ENCODE measurements at places on chromosomes 3 and 15.

GRCh38 chr3:162295323-162295983, 798.8 kb downstream of the OTOL1 start:
- no peak for DNase-seq

DNA sequence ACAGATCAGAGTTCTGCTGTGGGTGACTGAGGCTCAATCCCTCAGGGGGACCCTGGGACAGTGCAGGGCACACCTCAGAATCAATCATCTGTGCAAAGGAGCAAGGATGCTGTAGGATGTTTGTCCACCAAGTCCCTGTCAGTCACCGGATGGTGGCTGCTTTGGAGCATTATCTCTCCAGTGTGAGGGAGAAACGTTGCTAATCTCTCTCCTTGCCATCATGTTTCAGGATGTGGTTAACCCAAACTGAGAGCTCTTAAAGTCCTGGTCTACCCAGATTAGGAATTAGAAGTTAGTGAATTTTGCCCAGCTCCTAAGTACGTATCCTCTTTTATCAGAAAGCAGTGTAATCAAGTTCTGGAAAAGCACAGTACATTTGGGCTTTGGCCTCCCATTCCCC, 26.2 kb upstream of the LRRC3B start:
- DNase-seq: no peak

DNA sequence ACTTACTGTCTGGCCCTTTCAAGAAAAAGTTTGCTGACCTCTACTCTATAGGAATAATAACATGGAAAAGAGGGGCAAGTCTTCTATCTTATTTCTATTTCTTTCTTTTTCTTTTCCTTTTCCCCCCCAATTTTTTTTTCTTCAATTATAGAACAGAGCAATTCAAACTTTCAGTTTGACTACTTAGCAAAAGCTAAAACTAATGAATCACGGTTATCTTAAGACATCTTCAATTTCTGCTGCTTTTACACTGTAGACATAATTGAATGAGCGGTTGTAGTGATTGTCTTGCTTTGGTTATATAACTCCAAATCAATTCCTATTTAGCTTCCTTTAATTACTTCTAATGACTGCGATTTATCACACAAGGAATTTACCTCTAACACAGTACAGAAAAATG, 74.3 kb upstream of the P2RY1 start:
- DNase-seq: no peak

DNA sequence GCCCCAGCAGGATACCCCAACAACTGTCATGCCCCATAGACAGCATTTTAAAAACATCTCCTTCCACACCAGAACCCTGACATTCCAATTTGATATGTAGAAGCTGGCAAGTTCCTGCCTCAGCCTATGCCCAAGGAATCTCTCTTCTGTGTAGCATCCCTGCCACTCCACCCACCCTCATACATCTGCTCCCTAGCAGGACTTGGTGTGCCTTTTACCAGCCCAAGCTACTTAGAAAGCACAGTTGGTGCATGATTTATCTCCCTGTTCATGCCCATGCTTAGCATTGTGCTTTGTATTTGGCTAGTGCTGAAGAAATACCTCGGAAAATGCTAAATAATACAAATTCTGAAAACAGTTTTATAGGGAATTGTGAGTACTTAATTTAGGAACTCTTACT, 236.9 kb upstream of the HES1 start:
- DNase-seq: no peak

DNA sequence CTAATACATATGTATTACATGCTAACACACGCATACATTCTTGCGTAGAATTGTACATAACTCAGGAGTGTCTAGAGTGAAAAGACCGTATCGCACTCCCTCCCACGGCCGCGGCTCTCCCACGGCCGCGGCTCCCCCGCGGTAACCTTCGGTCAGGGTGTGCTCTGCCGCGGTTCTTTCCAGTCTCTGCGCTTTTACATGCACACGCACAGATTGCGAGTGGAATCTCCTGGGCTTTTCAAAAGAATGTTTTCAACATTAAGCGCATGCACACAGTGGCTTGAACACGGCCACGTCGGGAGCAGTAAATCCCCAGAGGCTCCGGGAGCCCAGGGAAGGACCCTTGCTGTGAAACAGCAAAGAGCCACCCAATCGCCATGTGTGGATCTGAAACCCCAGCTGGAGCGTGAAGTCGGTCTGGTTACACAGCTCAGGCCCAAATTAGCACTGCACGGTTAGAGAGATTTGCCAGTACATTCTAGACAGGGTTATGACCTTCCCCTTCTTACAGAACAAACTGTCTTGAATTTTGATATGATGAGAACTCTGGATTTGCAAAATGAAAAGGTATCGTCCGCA, 805 bp upstream of the RGMA start:
- DNase-seq: no peak

DNA sequence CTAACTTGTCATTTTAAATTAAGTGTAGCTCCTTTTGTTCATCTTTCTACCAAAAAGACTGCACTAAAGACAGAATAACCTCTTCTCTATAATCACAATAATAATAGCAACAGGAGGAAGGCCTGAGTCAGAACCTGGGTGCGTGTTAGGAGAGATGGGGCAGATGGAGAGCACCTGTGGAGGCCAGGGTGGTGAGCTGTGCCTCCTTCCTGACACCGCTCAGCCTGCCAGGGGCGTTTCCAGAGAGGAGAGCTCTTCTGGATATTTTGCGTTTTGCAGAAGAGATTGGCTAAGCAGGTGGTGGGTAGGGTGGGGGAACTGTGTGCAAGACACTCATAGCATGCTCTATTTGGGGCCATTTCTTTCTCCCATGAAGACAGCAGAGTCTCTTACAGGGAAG, 83.5 kb downstream of the MEGF11 start:
- DNase-seq: peak; percentile 60

DNA sequence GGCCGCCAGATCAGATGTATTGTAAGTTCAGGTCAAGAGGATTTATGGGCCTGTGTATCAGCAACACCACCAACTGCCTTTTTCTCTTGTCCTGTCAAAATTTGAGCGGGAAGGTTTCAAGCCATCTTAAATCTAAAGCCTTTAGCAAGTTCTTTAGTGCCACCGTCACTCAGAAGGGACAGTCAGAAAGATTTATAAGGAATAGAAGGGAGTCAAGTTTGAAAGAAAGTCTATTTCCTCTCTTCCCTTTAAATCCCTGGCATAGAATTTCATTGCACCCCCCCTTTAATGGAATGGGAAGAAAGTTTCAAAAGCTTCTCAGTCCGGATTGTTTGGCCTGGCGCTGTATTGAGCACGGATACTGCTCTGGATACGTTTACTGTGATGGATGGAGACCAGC, 359.4 kb downstream of the FEZF2 start:
- no peak for DNase-seq

DNA sequence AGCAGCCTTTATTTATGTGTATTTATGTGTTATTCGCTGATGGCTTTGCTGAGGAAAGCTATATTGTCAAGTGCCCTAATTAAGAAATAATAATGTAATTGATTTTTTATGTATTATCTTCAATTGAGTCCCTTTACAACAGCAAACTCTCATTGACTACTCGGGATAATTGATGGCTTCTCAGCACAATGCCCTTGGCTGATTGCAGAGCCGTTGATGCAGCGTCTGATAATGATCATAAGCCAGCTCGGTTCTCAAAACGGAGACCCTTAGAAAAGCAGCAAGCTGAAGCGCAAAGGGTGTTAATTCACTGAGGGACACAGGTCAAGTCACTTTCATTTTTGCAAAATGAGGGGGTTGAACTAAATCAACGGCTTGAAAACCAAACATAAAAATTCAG, 357.1 kb upstream of the KCNH8 start:
- no peak for DNase-seq

GRCh38 chr3:184717399-184717983, 5.6 kb upstream of the MAGEF1 start:
- no peak for DNase-seq

GRCh38 chr3:115692887-115693524, 69.7 kb downstream of the GAP43 start:
- DNase-seq: peak; percentile 28

DNA sequence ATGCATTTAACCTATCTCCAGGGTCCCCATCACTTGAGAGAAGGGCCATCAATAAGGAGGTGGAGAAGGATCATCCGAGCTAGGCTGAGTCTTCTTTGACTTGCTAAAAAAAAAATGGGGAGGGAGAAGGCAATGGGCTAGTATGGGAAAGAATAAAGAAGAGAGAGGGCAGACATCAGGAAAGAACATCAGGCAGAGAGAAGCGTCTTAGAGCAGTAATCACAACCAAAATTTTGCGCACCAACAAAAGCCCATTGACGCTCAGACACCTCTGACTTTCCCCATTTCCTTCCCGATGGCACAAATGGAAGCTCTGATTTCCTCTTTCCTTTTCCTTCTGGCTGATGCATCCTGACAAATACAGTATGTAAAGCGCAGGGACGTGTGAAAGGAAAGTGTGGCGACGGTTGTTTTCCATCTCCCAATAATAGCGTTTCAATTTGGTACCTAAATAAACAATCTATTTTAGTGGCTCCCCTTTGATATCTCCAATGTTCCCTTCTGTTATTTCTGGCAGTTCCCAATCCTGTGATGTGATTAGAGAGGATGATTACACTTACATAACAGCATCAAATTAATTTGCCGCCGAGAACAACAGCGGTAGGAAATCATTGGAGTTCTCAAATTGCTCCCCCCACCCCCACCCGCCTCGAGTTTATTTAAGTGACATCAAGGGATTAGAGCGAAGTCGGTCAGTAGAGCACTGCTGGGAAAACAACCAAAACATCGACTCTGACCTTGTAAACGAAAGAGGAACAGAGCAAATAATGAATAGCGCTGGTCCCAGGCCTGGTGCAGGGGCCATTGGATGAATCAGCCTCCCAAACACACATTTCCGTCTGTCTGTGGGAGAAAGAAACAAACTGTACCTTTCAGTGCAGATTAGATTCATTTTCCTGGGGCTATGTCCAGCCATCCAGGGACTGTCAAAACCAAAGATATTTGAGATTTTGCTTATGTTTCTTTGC, 273.3 kb upstream of the ICE2 start:
- no peak for DNase-seq

GRCh38 chr3:125236331-125236903, 23.9 kb upstream of the SLC12A8 start:
- no peak for DNase-seq

- DNase-seq: no peak
These were observed 187.4 kb downstream of the GOLGA6L6 start for GRCh38 chr15:20353966-20354883.

DNA sequence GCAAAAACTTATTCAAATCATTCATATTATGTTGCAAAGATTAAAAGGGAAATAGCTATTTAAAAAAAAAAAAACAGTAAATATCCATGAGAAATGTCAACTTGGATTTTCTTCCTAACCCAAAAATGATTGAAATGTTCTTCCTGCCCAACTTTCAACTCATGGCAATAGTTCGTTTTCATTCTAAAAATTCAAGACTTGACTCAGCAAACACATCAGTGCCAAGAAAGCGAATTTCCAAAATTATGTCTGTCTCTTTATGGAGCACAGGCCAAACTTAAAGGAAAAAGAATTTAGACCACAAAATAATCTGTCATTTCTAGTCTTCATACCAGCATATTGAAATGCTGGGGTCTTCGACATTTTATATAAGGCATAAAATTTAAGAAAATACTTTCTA, 63.7 kb downstream of the MAGI1 start:
- no peak for DNase-seq

DNA sequence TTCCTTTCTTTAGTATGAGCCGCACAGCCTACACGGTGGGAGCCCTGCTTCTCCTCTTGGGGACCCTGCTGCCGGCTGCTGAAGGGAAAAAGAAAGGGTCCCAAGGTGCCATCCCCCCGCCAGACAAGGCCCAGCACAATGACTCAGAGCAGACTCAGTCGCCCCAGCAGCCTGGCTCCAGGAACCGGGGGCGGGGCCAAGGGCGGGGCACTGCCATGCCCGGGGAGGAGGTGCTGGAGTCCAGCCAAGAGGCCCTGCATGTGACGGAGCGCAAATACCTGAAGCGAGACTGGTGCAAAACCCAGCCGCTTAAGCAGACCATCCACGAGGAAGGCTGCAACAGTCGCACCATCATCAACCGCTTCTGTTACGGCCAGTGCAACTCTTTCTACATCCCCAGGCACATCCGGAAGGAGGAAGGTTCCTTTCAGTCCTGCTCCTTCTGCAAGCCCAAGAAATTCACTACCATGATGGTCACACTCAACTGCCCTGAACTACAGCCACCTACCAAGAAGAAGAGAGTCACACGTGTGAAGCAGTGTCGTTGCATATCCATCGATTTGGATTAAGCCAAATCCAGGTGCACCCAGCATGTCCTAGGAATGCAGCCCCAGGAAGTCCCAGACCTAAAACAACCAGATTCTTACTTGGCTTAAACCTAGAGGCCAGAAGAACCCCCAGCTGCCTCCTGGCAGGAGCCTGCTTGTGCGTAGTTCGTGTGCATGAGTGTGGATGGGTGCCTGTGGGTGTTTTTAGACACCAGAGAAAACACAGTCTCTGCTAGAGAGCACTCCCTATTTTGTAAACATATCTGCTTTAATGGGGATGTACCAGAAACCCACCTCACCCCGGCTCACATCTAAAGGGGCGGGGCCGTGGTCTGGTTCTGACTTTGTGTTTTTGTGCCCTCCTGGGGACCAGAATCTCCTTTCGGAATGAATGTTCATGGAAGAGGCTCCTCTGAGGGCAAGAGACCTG, 13.2 kb downstream of the GREM1 start:
- DNase-seq: no peak

DNA sequence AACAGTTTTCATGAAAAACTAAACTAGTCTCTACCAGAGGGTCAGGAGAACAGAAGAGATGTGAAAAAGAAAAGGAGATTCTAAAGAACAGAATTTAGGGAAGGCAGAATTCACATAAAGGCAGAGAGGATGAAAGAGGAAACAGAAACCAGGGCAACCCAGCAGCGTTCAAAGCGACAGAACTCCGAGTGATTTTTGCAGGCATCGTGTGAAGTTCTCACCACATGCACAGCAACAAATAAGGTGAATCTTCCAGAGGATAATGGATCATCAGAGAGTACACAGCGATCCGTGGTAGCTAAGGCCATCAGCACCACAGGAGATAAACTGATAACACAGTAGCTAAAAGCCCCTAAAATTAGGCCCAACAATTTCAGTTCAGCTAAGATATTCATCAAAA, 250.8 kb upstream of the THBS1 start:
- DNase-seq: no peak

DNA sequence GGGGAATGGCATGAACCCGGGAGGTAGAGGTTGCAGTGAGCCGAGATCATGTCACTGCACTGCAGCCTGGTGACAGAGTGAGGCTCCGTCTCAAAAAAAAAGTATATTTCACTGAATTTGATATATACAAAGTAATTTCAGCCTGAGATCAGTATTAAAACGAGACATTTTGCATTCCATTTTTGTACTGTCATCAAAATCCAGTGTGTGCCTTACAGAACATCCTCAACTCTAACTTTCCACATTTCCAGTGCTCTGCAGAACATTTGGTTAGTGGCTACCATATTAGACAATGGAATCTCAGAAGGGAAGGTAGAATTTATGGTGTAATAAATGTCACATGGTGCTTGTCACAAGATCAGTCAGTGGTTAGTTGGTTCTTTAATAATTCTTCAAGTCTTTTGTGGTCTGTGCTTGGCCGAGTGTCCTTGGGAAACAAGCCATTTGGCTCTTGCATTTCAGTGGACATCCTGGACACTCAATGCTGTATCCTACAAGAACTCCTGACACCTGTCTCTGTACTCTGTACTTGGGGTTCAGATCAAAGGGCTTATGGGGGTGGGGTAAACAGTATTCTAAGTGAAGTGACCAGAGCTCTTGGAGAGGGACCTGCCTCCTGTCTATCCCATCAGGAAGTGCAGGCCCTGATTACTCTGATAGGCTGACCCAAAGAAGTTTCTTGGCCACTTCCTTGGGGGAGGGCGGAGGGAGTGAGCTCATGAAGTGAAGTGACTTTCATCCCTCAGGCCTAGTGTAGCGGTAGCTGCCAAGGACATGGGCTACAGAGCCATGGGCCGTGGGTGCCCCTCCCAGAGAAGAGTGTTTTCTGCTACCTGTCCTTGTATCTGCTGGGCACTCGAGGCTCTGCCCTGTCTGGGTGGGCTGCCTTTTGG, 3.7 kb downstream of the ACVR2B start:
- DNase-seq: no peak

Measured in NCI-H524 treated with DMSO at 0.1 percent for 48 hours (cell line).